Hepatocyte (in vitro differentiated cells): ENCODE measurements at places on chromosomes 12 and 14. TPM values are rescaled to one million over a fixed set of nuclear protein-coding genes. Genes with fewer than 3 reads are reported as not detected.

GRCh38 chr14:100857233-100857922, 31.5 kb downstream of the MEG3 start:
- no peak for DNase-seq

DNA sequence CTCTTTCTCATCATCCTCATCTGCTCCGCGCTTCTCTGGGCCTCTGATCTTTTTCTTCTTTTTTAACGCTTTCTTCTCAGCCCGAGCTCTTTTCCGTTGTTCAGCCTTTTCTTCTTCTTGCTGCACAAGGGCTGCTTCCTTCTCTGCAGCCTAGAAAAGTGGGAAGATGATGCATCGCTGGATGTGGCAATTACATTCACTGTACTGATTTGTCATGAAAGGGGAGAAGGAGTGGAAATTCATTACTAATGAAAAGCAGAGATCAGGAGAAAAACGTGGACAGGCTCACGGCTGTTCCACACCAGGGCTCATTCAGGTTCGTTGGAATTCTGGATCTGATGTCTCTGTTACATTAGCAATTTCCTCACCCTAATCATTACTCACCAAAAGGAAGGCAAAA, 15.1 kb downstream of the FICD start:
- no peak for DNase-seq

GRCh38 chr14:75428230-75429104, 645 bp downstream of the JDP2 start:
- DNase-seq: peak; percentile 60

GRCh38 chr12:94147991-94148738, at the start of gene PLXNC1:
PLXNC1 (plus strand) TSS chr12:94148577; CDS start chr12:94148972, 395 bp downstream.
- peak; percentile 50 for DNase-seq

Gene TAS2R30
- 0.08 TPM in 1 of 2 replicates, not detected in the other for polyA plus RNA-seq

Gene GYS2
- polyA plus RNA-seq: 0.16 and 0.47 TPM in 2 replicates
